ENCODE measurements at places on chromosomes 1 and 21.
A peak's percentile ranks its signal among the peaks of the same experiment; 100 is the strongest.

GRCh38 chr1:41870076-41870562 lies 48.6 kb downstream of the HIVEP3 start:
- no peak for DNase-seq

DNA sequence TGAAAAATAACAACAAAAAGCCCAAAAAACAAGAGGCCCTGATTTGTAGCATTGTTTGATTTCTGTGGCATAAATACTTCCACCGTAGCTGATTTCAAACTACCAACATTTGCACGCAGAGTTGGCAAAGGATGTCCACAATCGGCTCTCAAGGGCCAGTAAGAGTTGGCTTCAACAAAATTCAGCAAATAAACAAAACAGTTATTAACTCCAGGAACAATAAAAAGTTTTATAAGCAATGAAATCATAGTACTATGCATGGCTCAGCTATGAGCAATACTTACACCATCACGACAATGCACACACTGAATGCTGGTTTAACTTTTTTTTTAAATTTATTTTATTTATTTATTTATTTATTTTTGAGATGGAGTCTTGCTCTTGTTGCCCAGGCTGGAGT lies 8.7 kb upstream of the COX20 start:
- DNase-seq: no peak

GRCh38 chr1:172600615-172601014 lies 58.3 kb upstream of the FASLG start:
- DNase-seq: no peak

DNA sequence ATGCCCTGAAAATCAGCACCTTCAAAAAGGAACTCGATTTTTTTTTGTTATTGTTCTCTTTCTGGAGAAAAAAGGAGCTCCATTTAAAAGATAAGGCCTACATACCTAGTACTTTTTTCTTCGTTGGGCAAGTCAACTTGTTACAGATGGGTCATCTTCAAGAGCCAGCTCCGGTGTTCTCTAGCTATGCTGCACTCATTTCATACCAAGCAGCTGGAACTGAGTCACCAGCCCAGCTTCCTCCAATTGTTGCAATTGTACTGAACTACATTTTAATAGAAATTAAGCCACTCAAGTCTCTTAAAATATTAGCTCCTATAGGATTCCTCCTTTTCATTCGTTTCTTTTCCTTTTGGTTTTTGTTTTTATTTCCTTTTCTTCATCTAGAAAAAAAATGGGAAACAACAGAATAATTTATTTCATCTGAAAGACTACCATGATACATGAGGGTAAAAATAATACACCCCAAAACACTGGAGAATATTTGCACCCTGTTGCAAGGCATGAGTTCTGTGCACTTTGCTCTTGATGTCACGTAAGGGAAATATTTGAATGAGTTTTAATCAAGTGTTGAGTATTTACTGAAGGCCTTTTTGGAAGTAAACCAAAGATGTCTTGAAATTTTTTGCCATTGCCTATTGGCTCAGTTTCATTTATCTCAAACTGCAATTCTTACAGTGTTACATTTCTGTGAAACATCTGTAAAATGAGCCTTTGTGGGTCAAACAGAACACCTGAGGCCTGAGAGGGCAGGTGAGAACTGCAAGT lies 60.5 kb downstream of the CLIC4 start:
- peak; percentile 73 for DNase-seq

DNA sequence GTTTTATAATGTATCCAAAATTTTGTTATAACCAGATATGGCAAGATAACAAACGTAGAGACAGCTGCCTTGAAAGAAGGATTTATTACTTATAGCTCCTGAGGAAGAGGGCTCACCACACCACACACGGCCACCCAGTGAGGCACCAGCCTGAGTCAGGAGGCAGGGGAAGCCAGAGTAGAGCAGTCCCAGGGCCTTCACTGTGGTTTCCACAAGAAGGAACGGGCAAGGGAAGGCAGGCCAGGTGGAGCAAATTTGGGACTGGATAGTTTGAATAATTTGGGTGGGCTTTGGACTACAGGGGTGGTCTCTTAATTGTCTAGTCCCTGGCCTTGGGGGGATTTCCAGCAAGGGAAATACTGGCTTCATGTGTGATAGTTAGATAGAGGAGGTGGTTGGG lies 72.5 kb downstream of the RRAGC start:
- no peak for DNase-seq
